Stimulated activated CD4-positive, alpha-beta T cell treated with anti-CD3 and anti-CD28 coated beads, Interleukin-1b, Interleukin-23, amount 100 ng/mL, for 24 hours (primary cell): ENCODE measurements at places on chromosomes 3 and 15.

DNA sequence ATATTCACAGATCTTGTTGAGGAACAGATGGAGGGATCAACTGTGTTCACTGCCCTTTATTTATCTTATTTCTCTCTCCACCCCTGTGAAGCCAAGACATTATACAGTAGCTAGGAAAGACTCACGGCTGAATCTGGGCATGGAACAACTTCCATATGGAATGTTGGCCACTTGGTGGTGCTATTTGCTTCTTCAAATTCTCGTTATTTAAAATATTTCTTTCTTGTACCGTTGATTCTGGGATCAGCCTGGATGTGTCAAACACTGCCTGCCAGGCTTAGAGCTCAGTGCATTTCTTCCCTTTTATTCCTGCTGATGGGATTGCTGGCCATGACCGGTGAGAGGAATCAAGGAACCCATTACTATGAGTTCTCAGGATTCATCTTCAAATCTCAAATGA is 17.5 kb upstream of the GASK1A start:
- DNase-seq = no peak

DNA sequence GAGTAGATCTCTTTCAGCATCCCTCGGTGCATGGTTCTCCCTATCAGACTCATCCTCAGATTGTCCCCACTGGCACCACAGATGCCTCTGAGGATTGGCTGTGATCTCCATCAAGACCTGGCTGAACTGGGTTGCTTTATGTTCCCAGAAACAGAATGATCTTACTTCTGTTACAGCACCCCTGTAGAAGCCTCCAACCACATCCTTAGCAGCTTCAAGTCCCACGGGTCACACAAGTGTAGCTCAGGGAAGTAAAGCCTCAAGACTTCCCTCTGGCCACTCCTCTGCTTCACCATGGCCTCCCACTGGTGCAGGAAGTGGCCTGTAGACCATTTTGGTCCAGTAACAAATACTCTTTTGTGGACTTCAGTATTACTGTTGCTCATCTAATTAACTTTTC is 566.4 kb upstream of the SUCLG2 start:
- DNase-seq = no peak

DNA sequence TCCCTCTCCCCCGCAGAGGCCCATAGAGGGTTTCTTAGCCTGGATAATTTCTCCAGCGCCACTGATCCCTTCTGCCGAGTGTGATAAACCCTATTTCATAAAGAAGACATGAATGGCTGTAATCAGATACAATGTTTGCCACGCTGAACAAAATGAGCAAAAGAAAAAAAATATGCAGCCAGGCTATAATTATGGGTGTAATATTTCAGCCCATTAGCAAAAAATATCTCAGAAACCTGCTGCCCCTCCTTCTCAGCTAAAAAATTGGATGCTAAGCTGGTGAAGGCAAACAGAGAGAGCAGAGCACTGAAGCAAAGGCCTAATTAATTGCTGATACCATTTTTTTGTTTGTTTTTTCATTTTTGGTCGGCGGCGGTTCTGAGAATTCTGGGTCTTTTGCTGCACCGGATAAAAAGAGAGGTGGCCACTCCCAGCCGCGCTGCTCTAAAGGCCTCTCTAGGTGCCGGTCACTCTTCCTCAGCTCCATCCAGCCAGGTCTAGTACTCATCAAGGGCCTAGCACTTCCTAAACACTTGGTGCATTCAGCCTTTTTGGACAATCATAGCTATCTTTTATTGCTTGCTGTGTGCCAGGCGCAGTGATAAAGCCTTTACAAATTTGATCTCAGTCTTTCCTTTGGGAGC is 128.7 kb upstream of the TLE3 start:
- no peak for DNase-seq

DNA sequence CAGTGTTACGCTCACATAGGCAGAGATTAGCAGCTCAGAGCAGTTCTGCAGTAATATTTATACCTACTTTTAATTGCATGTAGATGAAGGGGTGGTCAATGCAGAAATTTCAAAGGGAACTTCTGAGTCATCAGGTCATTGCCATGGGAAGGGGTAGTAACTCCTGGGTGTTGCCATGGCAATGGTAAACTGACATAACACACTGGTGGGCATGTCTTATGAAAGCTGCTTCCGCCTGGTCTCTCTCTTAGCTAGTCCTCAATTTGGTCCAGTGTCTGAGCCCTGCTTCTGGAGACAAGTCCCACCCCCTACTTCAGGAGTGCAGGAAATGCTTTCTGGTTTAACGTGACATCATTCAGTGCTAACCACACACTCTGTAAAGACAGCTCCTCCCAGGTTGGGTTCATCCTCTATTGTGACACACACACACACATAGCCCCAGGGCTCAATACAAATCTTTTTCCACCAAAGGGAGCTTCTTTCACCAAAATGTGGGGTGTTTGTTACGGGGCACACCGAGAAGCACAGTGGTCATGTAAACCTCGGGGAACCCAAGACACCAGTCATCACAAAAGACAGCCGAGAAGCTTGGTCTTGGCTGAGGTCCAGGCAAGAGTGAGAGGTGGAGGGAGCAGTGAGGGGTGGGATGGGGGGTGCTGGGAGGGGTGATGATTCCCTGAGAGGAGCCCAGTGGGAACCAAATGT is 74.5 kb downstream of the TLE3 start:
- peak; percentile 7 for DNase-seq

- DNase-seq = no peak
These were observed 425.4 kb upstream of the TPRG1 start for GRCh38 chr3:188746291-188746783.

GRCh38 chr15:32687556-32687955 is 30.2 kb upstream of the GREM1 start:
- no peak for DNase-seq

GRCh38 chr3:39064646-39065045 is 12.8 kb downstream of the WDR48 start:
- no peak for DNase-seq

DNA sequence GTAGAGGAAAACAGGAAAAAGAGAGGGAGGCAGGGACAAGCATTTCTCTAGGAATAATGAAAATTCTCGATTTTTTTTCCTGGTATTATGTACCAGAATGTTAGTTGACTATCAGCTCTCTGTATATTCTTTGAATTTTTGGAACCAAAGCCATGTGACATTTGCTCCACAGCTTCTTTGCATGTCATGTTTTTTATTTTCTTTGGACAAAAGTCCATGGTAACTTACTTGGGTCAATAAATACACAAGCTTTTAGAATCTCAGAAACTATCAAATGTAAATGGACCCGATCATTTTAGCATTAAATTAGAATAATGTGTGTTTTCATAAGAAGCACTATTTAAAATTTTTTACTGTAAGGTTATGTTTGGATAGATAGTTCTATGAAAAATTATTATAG is 320.5 kb downstream of the ZIC1 start:
- DNase-seq = no peak

GRCh38 chr15:62253294-62253693 is 88.2 kb upstream of the C2CD4B start:
- DNase-seq = no peak

- DNase-seq = no peak
These were observed 35.4 kb upstream of the GRM7 start for GRCh38 chr3:6825524-6825923.

DNA sequence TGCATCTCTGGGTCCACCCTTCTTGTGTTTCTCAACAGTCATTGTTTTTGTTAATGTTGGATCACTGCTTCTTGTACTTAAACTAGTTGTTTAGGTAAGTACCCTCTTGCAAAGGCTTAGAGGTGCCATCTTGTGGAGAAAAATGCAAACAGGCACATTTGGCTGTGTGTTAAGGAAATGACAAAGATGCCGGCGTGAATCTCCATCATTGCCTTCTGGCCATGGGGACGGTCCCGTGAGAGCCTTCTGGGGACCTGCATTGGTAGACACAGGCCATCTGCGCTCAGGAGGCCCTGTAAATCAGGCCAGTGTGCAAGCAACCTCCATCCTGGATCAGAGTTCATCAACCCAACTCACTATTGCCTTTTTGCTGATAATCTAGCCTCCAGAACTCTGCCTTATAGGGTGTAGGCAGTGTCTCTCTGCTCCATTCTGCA is 158.6 kb upstream of the NR2E3 start:
- DNase-seq = no peak

- DNase-seq = no peak
These were observed 31.1 kb downstream of the HCLS1 start for GRCh38 chr3:121629601-121630000.

DNA sequence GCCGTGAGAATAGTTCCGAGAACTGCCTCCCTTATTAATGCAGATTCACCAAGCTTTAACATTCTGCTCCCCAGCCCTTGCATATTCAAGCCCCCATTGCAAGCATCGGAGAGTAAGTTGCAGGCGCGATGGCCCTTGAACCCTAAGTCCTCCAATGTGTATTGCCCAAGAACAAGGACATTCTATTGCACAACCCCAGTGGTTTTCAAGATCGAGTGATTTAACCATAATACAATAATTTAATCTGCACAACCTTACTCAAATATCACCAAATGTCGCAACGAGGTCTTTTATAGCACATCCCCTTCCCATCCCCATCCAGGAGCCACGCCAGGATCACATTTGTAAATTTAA is 21.7 kb upstream of the PLXND1 start:
- no peak for DNase-seq

- DNase-seq = no peak
These were observed 48.6 kb downstream of the CHST2 start for GRCh38 chr3:143167969-143168854.

DNA sequence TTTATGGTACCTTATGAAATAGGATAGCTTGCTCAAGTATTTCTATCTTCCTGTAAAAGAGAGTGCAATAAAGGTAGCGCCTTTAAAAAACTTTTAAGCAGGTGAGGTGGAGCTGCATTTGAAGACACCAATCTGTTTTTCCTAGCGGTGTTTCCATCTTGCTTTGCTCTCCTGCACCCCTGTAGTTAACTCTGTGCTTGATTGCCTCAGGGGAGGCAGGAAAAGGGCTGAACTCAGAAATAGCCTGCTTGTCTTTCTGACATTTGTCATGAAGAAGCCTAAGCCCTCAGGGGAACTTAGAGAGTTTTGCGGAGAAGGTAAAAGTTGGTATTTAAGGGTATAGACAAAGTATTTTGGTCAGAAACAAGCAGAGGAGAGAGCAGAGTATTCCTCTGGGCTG is 63.0 kb upstream of the TPRG1 start:
- no peak for DNase-seq

GRCh38 chr3:141392416-141392815 is 24.1 kb downstream of the ZBTB38 start:
- no peak for DNase-seq

- no peak for DNase-seq
These were observed 27.9 kb upstream of the SLC6A1 start for GRCh38 chr3:10964537-10965167.

DNA sequence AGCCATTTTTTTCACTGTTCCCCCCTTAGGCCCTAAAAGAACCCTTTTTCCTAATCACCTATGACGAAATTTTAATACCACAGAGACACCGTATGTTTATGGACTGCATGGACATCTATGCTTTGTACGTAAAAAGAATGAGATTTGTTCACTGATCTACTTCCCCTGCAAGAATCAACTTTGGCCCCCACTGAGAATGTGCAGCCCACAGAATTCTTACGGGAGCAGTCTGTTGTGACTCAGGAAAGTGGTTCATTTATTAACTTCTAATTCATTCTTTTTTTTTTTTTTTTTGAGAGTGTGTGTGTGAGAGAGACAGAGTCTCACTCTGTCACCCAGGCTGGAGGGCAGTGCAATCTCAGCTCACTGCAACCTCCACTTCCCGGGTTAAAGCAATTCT is 17.6 kb downstream of the EIF4E3 start:
- DNase-seq = no peak

- peak; percentile 48 for DNase-seq
These were observed 83.7 kb downstream of the ETV5 start for GRCh38 chr3:186025161-186025560.

DNA sequence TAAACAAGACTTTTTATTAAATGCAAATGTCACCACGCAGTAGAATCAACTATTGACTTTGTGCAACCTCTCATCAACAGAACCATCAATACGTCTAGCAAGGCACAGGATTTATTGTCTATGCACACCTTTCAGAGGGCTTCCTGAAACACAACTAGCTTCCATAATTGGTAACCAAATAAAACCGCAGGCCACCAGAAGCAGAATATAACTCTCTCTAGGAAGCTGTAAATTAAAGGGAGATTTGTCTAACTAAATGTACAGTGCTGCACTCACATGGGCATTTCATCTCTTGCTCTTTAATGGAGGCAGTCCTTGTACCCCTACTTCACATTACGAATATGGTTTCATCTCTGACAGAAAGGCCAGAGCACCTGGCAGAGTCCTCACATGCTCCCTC is 93.0 kb downstream of the FHIT start:
- no peak for DNase-seq

DNA sequence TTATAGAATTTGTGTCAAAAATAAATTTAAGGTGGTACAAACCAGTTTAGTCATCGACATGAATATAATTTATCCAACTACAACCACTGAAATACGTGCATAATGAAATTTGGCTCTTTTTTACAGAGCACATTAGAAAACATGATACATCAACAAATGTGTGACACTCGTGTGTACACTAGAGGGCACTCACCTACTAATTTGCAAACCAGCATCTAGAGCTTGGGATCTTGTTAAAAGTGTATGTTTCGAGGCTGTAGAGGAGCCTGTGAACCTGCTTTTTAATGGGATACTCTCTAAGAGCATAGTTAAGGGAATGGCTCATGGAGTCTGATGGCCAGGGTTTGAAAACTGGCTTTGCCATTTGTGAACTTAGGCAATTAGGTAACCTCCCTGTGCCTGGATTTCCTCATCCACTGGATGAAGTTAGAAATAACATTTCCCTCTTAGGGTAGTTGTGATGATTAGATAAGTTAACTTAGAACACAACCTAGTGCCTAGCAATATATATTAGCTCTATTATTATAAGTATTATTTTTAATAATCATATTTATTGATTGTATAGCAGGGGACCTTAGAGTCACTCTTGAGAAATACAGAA is 8.8 kb upstream of the CPOX start:
- DNase-seq = no peak

GRCh38 chr15:23648920-23649515 is 1.4 kb upstream of the MAGEL2 start:
- peak; percentile 6 for DNase-seq

DNA sequence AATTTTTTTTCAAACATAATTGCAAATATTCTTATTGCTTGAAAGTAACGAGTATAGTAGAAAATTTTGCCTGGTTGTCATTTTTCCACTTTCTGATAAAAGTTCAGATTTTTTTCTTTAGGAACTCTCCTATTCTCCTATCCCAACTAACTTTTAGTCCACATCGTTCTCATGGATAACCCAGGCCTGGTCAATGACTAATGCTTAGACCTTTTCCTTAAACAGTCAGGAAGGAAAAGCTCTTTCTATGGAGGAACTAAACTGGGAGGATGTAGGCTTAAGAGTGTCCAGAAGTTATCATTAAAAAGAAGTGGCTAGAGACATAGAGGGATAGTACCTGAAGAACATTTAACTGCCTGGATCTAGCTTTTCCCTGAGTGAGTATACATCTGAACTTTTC is 26.7 kb downstream of the CIP2A start:
- no peak for DNase-seq

- no peak for DNase-seq
These were observed 16.4 kb upstream of the BNC1 start for GRCh38 chr15:83300826-83301225.

- DNase-seq = no peak
These were observed 303.9 kb downstream of the PDCD6IP start for GRCh38 chr3:34102288-34102687.
